ENCODE measurements at places on chromosomes 2 and 18.

- no peak overlapping the region for H3K4me3 ChIP-seq
- no peaks in the 10 kb centered on the region for H3K4me1 ChIP-seq
- H3K27ac ChIP-seq = no peak overlapping the region
- DNase-seq = no peak
These were observed 144.3 kb upstream of the SERTAD2 start for GRCh38 chr2:64797881-64798575.

- no peak for DNase-seq
- H3K36me3 ChIP-seq = no peaks in the 10 kb centered on the region
- no peak overlapping the region for H3K4me3 ChIP-seq
- H3K27ac ChIP-seq = no peak overlapping the region
- no peaks in the 10 kb centered on the region for H3K27me3 ChIP-seq
These were observed 450.1 kb downstream of the LPIN1 start for GRCh38 chr2:12196495-12196894.

DNA sequence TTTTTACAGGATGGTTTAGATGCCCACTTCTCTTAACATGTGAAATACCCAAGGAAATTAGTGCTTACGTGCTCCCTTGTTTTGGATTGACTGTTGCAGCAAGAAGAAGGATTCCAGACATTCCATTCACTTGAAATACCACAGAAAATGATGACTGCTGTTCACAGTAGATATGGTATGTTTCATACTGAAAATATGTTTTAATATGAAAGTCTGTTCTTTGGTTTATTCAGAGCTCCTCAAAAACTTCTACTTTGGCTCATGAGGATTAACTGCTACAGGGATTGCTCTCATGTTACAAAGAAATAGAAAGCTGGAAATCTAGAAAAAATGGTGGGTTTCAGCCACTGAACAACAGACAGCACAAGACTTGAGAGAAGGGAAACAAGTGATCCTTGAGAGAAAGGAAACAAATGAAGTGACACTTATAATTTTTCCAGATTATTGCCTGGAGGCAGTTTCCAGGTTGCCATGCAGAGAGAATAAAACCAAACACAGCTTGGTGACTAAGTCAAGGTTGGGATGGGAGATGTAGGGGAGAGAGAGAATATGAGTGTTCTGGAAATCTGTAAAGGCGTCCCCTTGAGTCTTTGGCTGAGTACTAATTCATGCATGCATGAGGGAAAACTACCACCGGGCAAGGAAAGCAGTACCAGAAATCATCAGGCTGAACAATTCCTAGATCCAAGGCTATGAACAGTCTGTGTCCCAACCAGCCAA is 348.1 kb downstream of the CLIP4 start:
- DNase-seq = no peak
- H3K27ac ChIP-seq = no peak overlapping the region
- no peaks in the 10 kb centered on the region for H3K27me3 ChIP-seq

DNA sequence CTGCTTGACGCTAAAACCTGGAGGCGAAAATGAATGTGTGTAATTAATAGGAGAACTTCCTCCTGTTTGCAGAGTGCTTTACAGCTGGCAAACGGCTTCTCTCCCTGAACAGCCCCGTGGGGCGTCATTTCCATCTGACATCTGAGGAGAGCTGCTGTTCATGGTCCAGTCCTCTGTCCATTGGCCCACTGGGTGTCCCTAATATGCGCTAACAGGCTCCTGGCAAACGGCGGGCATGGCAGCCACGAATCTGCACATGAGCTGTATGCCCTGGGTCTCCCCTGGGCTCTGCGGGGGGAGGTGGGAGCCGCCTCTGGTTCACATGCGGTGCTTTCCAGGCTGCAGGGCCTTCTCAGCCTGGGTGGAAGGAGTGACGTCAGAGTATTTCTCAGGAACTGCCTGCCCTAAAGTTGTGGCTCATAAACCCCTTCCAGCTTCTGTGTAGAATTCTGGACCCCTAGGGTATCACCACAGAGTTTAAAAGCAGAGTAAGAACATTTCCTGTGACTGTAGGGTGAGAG is 73.2 kb downstream of the LRRFIP1 start:
- peak; percentile 67 for DNase-seq
- H3K36me3 ChIP-seq = no peaks in the 10 kb centered on the region
- peaks cover 94% of the 10 kb centered on the region for H3K4me1 ChIP-seq
- H3K27ac ChIP-seq = peak overlapping the region; percentile 78

GRCh38 chr18:471716-472115 is 28.8 kb downstream of the COLEC12 start:
- H3K4me3 ChIP-seq = no peak overlapping the region
- DNase-seq = no peak
- H3K27ac ChIP-seq = no peak overlapping the region
- no peaks in the 10 kb centered on the region for H3K36me3 ChIP-seq
- no peaks in the 10 kb centered on the region for H3K4me1 ChIP-seq

- no peaks in the 10 kb centered on the region for H3K27me3 ChIP-seq
- no peak overlapping the region for H3K27ac ChIP-seq
- DNase-seq = no peak
These were observed 37.2 kb upstream of the SLC8A1 start for GRCh38 chr2:40488927-40489677.

GRCh38 chr2:235740821-235741220 is 247.0 kb downstream of the AGAP1 start:
- no peaks in the 10 kb centered on the region for H3K4me1 ChIP-seq
- no peak overlapping the region for H3K4me3 ChIP-seq
- H3K36me3 ChIP-seq = no peaks in the 10 kb centered on the region
- no peak for DNase-seq
- H3K27me3 ChIP-seq = no peaks in the 10 kb centered on the region

- H3K36me3 ChIP-seq = no peaks in the 10 kb centered on the region
- no peak overlapping the region for H3K27ac ChIP-seq
- no peaks in the 10 kb centered on the region for H3K27me3 ChIP-seq
These were observed 177.4 kb downstream of the ASXL3 start for GRCh38 chr18:33755391-33755790.

DNA sequence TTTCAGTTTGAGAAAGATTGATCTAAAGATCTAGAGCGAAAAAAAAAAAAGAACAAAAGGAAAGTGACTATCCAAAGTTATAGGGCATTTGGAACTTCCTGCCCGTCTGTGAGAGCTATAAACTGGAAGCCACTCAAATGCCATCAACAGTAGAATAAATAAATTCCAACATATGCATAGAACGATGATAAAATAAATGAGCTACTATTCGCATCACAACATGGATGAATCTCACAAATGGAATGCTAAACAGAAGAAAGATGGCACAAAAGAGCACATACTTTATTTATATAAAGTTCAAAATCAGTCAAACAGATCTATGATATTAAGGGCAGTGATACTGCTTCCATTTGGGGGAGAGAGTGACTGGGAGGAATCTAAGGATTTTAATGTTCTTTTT is 128.8 kb downstream of the TTC32 start:
- H3K4me3 ChIP-seq = no peak overlapping the region
- H3K4me1 ChIP-seq = no peaks in the 10 kb centered on the region
- no peaks in the 10 kb centered on the region for H3K27me3 ChIP-seq
- DNase-seq = no peak
- H3K36me3 ChIP-seq = no peaks in the 10 kb centered on the region

GRCh38 chr2:31239593-31240177 is 5.7 kb downstream of the EHD3 start:
- no peak for DNase-seq
- H3K27me3 ChIP-seq = no peaks in the 10 kb centered on the region
- H3K4me1 ChIP-seq = no peaks in the 10 kb centered on the region
- no peak overlapping the region for H3K27ac ChIP-seq
- H3K36me3 ChIP-seq = no peaks in the 10 kb centered on the region

GRCh38 chr2:65032019-65032975 is 23.9 kb upstream of the CEP68 start:
- no peak overlapping the region for H3K4me3 ChIP-seq
- H3K27me3 ChIP-seq = no peaks in the 10 kb centered on the region
- H3K27ac ChIP-seq = peak overlapping the region; percentile 15
- peaks cover 16% of the 10 kb centered on the region for H3K4me1 ChIP-seq
- no peak for DNase-seq

- no peak for DNase-seq
- H3K36me3 ChIP-seq = no peaks in the 10 kb centered on the region
- no peak overlapping the region for H3K27ac ChIP-seq
These were observed 396.2 kb upstream of the HS6ST1 start for GRCh38 chr2:128714851-128715312.

All from effector memory CD4-positive, alpha-beta T cell (primary cell).